ENCODE measurements at places on chromosomes 12 and 14.

DNA sequence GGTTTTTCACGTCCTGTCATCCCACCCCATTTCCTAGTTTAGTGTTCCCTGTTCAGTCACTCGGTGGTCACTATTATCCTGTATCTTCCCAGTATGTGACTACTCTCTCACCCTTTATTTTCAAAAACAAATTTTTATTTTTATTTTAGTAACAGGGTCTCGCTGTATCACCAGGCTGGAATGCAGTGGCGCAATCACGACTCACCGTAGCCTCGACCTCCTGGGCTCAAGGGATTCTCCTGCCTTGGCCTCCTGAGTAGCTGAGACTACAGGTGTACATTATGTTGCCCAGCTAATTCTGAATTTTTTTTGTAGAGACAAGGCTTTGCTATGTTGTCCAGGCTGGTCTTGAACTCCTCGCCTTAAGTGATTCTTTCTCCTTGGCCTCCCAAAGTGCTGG, 20.1 kb upstream of the PRICKLE1 start:
- DNase-seq: no peak

- DNase-seq: no peak
Measured at GRCh38 chr14:30521899-30522736, 36.8 kb upstream of the G2E3 start.

- no peak for DNase-seq
Measured at GRCh38 chr14:105879867-105880561, 353.6 kb downstream of the TMEM121 start.

- DNase-seq: no peak
Measured at GRCh38 chr12:25186788-25187402, 8.1 kb downstream of the DNAI7 start.

DNA sequence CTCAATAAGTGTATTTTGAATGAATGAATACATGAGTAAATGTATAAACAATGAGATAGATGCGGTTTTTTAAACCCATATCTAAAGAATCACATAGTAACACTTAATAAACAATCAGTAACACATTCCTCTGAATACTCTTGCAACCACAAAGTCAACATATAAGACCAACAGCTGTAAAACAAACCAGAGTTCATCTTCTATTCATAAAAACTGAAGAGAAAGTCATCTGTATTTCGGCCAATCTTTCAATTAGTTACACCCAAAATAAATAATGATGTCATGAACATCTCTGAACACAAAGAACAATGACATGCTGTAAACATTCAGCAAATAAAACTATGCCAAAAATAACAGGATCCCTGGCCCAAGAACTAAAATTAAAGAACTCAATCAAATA, 47.2 kb downstream of the ARMH4 start:
- DNase-seq: no peak

GRCh38 chr14:77250927-77251326, 20.1 kb downstream of the NGB start:
- DNase-seq: no peak

- DNase-seq: no peak
Measured at GRCh38 chr12:93680006-93680405, 2.8 kb downstream of the CRADD start.

DNA sequence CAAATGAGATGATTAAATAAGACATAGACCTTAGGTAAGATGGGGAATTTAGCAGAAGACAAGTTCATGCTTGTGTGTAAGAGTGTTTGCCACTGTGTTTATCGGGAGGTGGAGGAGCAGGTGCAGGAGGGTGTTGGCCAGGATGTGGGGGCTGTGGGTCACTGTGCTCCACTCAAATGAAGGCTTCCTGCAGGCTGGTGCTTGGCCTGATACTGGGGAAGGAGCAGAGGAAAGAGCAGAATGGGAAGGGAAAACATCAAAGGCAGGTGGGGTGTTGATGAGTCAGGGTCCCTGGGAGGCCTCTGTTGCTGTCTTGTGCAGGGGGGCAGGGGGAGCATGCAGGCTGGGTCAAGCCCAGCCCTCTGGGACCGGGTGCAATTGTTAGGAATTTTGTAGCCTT, 126.5 kb downstream of the TSPAN9 start:
- DNase-seq: no peak

- no peak for DNase-seq
Measured at GRCh38 chr12:117161460-117162166, 28.7 kb downstream of the FBXO21 start.

DNA sequence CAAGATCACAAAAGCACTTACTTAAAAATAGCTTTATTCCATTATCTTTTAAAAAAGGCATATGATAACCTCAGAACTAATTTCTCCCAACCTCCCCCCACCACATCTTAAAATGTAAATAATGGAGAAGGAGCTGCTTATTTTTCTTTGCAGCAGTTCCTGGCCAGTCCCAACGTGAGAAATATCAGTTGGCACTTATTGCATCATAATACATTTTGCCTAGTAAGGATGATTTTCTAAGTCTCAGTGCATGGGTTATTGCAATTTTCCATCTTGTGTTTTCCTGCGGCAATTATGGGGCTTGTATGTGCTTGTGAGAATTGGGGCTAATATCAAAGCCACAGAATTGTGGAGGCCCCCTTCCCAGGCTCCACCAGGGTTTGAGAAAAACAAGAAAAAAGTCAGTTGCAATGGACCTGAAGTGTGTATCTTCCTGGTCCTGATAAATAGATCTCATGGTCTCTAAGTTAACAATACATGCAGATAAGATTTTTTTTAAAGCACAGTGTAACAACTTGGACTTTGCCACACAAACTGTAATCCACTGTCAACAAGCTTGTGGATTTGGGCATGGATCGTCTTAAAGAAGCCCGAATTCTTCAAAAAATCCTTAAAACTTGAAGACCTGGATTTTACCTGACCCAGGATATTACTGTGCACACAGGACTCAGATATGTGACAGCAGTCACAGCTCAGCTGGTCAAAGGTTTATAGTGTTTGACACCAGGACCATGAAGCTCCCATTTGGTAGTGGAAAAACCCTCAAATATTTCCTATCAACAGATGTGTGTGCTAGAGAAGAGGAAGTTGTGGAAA, 2.8 kb upstream of the WSB2 start:
- no peak for DNase-seq

DNA sequence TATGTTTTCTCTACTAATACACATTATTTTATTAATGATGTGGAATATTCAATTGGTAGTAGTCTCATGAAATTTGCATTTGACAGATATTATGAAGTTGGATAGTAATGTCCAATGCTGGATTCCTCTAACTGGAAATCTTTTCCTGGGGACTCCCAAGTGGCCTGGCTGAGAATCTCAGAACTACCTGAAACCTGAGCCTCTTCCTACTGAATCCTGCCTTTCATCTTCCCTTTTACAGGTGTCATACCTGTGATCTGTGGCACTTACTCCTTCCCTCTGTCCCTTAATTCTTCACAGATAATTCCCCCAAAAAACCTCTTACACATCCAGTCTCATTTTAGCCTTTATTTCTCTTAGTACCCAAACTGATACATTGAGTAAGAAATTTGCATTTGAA, 89.7 kb upstream of the MYF6 start:
- DNase-seq: no peak

GRCh38 chr12:47068539-47068938, 10.9 kb upstream of the PCED1B start:
- DNase-seq: no peak

DNA sequence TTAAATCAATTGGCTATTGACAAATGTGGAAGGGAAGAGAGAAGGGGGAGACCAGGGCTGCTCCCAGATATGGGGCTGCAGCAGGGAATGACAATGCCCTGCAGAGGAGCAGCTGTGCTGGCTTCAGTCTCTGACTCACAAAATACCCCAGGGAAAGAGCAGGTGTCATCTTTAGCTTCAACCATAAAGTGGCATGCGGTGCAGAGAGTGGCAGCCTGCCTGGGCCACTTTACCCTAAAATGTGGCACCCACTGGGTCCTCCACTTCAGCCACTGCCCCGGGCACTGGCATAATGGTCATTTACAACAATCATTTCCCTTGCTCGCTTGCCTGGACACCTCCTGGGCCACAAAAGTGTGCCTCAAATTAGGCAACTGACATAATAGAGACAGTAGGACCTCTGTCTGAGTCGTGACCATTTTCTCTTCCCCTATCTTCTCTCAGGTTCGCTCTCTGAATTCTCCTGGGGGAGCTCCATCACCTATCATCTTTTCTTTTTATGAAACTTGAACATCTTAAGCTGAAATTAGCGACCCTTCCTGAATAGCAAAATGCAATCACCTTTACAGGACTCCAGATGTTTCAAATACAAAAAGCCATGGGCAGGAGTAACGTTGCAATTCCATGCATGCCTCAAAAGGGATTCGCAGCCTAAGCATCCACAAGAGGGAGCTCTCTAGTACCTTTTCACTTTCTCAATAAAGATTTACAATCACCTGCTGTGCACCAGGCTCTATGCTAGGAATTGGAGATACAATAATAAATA, 179.9 kb upstream of the ATF7IP start:
- DNase-seq: peak; percentile 16

- no peak for DNase-seq
Measured at GRCh38 chr14:105123064-105123665, 45.4 kb downstream of the JAG2 start.

Measured in stimulated activated CD4-positive, alpha-beta T cell treated with anti-CD3 and anti-CD28 coated beads, Interleukin-4, amount 100 ng/mL, for 24 hours (primary cell).